ENCODE measurements at places on chromosomes 7 and 10.
A peak's percentile ranks its signal among the peaks of the same experiment; 100 is the strongest.

DNA sequence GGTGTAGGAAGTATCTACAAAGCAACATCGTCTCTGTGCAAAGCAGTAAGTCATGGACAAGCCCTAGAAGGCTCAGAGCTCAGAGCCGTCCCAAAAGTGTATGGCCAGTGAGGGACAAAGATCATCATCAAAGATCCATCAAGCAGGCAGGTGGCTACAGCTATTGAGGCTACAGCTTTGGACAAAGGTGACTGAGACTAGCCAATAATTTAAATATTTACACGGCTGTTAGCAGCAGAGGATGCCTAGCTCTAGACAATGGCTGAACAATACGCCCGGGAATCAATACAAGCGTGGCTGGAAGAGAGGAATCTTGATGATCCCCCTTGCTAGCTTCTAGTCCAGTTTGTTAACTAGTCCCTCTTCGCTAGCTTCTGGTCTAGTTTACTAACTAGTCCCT lies 17.9 kb downstream of the NMT2 start:
- no peak for DNase-seq

DNA sequence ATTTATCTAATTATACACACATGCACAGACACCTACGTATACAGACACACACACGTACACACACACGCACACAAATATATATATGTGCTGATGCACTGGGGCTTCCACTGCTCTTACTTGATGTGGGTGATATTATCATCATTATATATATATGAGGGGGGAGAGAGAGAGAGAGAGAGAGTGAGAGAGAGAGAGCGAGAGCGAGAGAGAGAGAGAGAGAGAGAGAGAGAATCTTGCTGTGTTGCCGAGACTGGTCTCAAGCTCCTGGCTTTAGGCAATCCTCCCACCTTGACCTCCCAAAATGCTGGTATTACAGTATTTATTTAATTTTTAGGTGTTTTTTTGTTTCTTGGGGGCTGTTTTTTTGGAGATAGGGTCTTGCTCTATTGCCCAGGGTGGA lies 3.6 kb upstream of the RABGEF1 start:
- DNase-seq = no peak

DNA sequence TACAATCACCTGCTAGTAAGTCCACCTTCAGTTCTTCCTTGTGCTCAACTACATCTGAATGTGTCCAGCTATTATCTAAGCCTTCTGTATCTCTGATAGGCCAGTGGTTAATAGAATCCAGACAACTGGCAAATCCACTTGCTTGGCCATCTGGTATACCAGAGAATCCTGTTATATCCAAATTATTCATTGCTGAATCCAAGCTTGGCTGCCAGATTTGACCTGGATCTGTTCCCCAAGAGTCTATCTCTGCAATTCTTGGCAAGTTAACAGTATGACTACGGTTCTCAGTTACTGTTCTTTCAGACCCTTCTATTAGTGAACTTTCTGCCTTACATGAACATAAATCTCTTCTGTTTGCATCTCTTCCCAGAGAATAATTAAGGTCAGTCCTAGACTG lies 154.6 kb upstream of the TARP start:
- DNase-seq = no peak

DNA sequence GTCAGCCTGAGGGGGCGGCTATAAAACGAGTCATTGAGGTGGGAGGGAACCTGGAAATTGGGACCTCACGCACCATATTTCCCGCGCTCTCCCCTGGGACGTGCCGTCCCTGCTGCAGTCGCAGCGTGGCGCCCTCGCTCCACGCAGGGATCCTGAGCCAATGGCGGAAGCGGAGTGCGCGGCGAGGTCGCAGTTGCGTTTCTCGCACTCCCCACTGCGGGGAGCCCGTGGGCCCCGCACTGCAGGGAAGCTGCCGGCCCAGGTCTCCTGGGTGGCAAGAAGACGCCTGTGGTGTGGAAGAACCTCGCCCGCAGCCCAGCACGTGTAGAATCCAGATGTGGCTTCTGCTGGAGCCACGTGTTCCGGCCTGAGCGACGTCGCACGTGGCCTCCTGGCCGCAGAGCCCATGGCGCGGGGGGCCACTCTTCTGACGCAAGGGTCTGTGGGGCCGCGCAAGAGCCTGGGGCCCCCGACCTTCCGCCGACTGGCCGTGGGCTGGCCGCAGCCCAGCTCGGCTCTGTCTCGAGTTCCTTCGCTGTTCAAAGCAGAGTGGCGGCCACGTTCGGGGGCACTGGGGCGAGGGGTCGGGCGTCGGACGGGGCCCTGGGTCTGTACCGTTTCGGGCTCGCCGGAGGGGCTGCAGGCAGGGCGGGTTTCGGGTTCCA lies 26.4 kb downstream of the HIF1AN start:
- peak; percentile 69 for DNase-seq

- no peak for DNase-seq
Measured at GRCh38 chr7:133207687-133208086, 45.2 kb upstream of the EXOC4 start.
